ENCODE measurements at places on chromosomes 5 and 9.

DNA sequence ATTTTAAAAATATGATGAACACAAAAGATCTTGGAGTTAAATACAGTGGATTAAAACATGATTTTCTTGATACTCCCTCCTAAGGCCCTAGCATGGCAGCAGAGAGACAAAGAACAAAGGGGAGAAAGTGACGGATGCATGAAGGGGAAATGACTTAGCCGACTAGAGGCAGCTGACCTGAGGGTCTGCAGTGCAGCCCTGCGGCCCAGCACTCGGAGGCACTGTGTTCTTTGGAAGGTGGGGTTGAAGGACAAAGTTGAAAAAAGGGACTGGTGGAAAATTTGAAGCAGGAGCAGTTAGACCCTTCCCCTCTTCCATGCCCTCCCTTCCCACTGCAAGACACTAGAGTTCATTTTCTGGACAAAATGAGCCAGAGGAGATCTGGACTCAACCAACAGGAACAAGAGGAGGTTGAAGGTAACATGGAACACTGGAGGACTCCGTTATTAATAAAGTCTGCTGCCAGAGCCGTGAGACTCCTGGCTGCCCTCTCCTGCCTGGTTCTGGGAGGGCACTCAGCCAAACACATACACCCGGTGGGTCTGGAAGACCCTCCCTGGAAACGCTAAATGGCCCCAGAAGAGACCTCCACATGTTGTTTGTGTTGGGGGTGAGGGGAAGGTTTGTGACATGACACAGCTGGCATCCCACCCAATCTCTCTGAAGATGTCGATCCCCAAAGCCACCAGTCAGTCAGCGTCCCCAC is 98.1 kb downstream of the JMY start:
- no peak for DNase-seq

- no peak for DNase-seq
These were observed 164.8 kb downstream of the DEPDC1B start for GRCh38 chr5:60535198-60535597.

- no peak for DNase-seq
These were observed 104.9 kb downstream of the PIK3R1 start for GRCh38 chr5:68320413-68320986.

DNA sequence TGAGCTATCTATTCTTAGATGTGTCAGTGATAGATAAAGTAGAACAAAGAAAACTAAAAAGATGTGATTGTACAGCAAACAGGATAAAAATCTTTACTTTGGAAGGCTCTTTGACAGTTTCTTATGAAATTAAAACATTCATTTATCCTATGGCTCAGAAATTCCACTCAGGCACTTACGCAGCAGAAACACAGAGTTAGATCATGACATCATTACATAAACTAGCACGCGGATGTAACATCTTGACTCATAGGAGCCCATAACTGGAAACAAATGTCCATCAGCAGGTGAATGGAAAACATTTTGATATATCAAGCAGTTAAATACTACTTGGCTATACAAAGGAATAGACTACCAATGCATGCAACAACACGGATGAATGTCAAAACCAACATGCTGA is 45.3 kb downstream of the ICE1 start:
- DNase-seq = peak; percentile 32

DNA sequence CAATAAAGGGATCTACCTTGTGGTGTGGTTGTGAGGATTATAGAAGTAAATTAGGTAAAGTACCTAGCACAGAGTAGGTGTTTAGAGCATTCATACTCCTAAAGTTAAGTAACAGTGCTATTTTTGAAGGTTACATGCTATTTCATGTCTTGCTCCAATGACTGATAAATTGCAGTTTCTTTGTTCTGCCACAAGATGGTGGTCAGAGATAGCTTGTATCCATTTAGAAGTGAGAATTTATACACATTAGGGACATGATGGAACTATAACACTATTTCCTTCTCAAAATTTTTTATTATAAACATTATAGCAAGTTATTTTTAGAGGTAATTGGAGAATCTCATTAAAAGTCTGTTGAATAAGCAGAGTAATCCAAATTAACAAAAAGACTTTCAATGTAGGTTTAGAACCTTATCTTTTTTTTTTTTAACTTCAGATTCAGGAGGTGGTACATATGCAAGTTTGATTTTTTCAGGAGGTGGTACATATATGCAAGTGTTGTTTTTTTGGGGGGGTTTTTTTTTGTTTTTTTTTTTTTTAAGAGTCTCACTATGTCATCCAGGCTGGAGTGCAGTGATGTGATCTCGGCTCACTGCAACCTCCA is 17.1 kb downstream of the MTREX start:
- DNase-seq = peak; percentile 36

DNA sequence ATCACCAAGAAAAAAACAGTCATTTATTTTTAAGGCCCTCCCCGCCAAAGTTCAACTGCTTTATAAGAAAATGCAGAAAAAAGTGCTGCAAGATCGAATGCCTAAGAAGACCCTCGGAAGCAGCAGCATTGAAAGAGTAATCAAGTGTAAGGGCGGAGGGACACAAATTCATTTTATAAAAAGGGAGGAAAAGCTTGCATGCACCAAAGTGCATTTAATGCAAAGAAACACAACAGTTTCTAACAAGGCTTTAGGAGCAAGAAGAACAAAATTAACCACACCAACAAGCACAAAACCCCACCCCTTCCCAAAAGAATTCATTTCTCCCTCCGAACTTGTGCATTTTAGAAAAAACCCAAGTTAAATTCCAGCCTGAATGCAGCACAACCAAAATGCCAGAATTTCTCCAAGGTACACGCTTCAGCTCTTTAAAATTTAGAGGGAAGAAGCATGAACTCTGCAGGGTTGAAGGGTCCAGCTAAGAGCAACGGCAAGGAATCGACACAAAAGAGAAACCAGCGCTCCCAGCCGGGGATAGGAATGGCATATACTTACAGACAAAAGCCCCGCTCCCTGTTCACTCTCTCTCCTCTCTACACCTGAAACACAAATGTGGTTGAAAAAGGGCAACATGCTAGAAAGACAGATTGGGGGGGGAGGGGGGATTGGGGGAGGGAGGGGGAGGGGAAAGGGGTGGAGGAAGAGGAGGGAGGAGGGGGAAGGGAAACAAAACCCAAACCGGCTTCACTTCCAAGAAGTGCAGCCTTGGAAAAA is at the start of gene NREP:
NREP (minus strand) TSS at position 614 of the 774 bp plus-strand sequence. CDS start 1,422 bp downstream, outside the sequence.
- no peak for DNase-seq

DNA sequence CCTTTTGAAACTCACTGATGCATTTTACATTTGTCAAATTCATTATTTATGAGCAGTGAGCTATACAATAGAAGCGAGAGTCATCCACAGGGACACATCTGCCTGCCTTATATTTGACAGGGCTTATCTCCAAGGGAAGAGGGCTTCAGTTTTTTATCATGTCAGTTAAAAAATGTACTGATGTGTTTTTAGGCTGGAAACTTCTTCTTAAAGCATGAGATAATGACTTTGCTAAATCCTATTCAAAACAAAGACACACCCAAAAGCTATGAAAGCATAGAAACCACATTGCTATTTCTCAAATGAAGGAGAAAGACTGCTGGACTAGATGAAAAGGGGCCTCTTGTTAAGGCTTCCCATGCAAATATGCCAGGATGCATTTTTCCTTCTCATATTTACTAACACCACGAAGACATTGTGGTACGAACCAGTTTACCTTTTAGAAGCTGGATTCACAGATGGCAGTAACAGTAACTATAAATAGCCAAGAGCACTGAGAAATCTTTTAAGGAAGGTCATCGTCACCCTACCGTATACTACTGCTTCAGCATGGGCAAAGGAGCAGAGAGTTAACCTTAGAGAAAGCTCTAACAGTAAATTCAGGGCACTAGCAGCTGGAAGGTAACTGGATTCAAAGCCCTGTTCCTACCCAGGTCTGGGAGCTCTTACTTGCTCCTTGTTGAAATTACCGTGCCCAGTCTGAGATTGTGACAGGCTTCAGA is 86.3 kb upstream of the IFNK start:
- DNase-seq = no peak

DNA sequence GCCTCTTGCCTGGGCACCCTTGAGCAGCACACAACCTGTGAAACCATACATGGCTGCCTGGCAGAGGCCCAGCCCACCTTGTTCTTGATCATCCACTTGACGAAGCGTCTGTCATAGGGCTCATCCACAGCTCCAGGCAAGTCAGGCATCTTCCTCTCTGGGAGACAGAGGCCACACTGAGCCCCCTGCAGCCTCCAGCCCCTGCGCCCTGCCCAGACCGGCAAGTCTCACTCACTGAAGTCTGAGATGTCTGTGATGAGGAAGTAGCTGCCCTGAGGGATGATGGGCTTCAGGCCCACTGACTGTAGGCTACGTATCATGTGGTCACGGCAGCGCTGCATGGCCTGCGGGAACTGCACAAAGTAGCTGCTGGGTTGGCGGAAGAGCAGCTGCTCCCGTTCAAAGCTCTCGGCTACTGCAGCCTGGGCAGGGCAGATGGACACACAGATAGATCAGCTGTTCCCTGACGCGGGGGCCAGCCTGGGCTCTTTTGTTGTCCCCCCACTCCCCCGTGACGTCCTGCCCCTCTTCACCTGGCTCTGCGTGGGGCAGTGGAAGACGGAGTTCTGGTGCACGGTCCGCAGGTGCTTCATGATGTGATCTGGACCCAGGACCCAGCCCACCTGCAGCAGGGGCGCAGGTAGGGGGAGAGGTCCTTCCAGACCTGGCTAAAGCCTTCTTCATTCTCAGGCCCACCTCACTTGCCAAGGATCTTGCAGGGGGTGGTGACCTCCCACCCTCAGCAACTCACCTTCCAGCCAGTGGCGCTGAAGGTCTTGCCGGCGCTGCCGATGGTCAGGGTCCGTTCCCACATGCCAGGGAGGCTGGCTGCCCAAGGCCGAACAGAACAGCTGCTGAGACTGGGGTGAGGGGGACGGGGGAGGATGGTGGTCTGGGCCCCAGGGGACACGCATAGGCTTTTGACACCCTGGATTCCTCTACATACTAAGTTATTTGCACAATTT is 5.9 kb upstream of the SPOUT1 start:
- no peak for DNase-seq

DNA sequence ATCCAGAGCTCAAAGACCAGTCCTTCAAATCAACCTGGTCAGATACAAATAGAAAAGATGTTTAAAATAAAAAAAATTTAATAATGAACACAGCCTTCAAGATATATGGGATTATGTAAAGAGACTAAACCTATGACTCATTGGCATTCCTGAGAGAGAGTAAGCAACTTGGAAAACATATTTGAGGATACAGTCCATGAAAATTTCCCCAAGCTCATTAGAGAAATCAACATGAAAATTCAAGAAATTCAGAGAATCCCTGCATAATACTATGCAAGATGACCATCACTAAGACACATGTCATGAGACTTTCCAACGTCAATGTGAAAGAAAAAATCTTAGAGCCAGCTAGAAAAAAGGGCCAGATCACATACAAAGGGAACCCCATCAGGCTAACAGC is 512.9 kb upstream of the PTGER4 start:
- peak; percentile 3 for DNase-seq

GRCh38 chr9:107631788-107632187 is 142.2 kb upstream of the KLF4 start:
- no peak for DNase-seq

DNA sequence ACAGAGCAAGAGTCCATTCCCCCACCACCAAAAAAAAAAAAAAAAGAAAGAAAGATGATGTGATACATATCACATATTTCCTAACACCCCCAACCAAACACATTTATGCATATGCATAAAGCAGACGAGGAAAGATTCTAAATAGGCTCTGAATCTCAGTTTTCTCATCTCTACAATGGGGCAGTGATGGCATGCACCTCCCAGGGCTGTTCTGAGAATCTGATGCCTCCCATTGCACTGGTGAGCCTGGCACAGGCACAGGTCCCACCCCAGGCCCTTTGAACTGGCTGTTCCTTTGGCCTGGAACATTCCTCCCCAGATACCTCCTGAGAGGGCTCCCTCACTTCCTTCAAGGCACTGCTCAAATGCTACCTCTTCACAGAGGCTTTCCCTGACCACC is 116.5 kb downstream of the C9orf50 start:
- DNase-seq = no peak

- peak; percentile 92 for DNase-seq
These were observed 5.5 kb downstream of the F2RL2 start for GRCh38 chr5:76617675-76618074.

DNA sequence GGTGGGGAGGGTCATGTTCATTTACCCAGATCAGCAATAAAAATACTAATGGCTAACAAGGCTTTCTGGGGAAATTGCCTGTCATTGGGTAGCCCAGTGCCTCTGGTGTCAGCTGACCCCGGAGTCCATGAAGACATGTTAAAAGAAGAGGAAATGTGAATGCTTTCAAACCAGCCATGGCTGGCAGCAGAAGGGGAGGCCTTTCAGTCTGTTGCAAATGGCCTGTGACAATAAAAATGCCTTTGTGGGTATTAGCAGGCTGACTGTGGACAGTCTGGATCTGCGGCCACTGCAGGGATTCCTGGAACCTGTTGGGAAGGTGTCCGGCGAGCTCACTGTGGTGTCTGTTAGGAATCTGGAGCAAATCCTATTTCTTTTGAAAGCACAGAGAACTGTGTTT is 7.5 kb downstream of the ABL1 start:
- DNase-seq = no peak

DNA sequence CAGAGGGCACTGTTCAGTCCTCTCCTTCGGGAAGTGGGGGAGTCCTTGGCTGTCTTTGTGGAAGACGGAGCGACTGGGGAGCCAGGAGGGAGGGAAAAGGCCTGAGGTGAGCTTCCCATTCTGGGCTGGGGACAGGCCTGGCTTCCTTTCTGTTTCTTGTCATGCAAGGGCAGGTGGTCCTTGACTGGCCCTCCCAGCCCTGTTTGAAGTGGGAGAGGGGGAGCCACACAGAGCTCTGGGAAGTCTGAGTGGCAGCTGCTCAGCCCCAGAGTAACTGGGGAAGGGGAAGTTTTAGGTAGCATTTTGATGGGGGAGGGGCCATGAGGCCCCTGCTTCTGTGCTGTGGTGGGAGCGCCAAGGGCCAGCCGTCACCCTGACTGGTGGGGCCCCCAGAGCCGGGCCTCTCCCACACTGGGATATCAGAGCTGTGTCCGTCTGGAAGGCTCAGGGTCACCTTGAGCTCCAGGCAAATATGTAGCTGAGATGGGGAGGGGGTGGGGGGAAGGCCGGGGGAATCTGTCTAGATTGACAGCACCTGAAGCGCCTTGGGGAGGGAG is 6.5 kb downstream of the UNC5A start:
- DNase-seq = no peak

DNA sequence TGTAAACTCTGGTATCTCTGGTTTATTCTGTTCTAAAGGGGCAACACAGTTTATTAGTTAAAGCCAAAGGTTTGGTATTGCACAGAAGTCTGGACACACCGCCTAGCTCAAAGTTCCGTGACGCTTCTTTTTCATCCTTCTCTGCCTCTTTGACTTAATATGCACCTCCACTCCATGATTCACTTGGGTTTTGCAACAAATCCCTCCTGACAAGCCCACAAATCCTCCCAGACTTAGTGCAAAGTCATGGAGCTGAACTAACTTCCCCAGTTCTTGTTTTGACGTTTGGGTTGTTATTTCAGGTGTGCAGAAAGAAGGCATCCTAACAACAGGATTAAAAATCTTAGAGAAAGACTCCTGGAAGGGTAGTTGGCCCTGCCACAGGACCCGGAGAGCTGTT is 441.6 kb upstream of the DMAC1 start:
- DNase-seq = no peak

- peak; percentile 60 for DNase-seq
These were observed 88.1 kb downstream of the PCSK1 start for GRCh38 chr5:96344678-96345577.

- no peak for DNase-seq
These were observed 44.4 kb upstream of the APC start for GRCh38 chr5:112693301-112693700.

GRCh38 chr5:424301-425110 is 18.5 kb upstream of the EXOC3 start:
- peak; percentile 38 for DNase-seq

Measured in astrocyte (in vitro differentiated cells and primary cell).